ENCODE measurements at places on chromosomes 7 and 10.

GRCh38 chr10:12605580-12606405, 256.4 kb downstream of the CAMK1D start:
- peak; percentile 93 for DNase-seq

GRCh38 chr7:43630482-43630881, 47.6 kb downstream of the STK17A start:
- no peak for DNase-seq

- no peak for DNase-seq
These were observed 3.3 kb upstream of the SMO start for GRCh38 chr7:129184981-129185670.

- no peak for DNase-seq
These were observed 59.8 kb downstream of the VAX1 start for GRCh38 chr10:117078168-117078837.

- no peak for DNase-seq
These were observed 202.6 kb upstream of the SEMA3E start for GRCh38 chr7:83851551-83851950.

DNA sequence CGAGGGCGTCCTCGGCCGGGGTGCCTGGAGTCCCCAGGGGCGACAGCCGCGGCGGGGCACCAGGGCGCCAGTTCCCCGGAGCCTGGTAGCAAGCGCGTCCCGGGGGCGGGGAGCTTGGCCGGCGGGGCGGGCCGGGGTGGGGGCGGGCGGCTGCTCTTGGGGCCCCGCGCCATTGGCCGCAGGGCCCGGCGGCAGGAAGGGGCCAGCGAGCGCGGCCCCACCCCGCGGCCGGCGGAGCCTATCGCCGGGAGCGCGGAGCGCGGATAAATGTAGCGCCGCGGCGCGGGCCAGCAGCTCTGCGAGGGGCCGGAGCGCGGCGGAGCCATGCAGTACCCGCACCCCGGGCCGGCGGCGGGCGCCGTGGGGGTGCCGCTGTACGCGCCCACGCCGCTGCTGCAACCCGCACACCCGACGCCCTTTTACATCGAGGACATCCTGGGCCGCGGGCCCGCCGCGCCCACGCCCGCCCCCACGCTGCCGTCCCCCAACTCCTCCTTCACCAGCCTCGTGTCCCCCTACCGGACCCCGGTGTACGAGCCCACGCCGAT, at the start of gene HHEX:
Gene HHEX, plus strand, starts transcription at position 293 of the 548 bp plus-strand sequence. Its CDS starts 32 bp downstream, at position 325.
- peak; percentile 72 for DNase-seq

- DNase-seq, result no peak
These were observed 13.3 kb downstream of the AKR1E2 start for GRCh38 chr10:4839353-4839752.

DNA sequence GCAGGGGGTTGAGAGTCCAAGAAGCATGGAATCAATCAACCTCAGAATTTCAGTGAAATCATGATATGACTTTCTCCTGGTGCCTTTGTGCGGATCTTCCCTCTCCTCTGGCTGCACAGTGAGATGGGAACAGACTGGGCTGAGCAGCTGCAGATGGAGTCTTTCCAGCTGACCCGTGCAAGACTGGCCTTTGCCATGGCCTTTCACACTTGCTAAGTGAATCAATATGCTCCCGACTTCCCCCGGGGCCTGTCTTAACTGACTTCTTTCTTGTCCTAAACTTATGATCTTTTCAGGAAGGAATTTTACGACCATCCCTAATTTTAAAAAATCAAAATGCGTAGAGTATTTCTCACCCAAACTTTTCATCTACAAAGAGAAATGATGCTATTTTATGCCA, 469.9 kb downstream of the GALNT17 start:
- DNase-seq, result no peak

All from mucosa of gallbladder (tissue), 1 donor.